ENCODE measurements at places on chromosomes 6 and 20.

GRCh38 chr6:158043008-158043407 is 61.3 kb downstream of the SYNJ2 start:
- DNase-seq = no peak

DNA sequence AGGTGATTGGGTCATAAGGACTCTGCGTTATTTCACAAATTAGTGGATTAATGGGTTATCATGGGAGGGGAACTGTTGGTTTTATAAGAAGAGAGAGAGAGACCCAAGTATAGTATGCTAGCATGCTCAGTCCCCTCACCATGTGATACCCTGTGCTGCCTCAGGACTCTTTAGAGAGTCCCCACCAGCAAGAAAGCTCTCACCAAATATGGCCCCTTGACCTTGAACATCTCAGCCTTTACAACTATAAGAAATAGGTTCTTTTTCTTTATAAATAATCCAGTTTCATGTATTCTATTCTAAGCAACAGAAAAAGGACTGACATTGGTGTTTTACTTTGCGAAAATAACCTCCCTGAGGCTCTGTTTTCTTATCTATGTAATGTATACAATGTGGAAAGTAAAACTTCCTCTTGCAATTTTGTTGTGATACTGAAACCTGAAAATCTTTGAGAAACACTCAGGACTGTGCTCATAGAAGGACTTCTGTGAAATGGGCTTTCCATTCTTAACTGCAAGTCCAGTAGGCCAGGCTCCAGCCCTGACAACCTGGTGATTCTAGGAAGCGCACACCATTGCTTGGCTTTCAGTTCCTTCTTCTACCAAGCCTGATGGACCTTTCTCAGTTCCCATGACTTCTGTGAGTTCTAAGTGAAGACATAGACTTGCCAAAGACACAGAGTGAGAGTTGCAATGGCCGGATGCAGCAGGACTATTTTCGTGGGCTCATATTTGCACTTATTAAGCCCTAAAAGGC is 21.9 kb downstream of the SIRPD start:
- peak; percentile 45 for DNase-seq

DNA sequence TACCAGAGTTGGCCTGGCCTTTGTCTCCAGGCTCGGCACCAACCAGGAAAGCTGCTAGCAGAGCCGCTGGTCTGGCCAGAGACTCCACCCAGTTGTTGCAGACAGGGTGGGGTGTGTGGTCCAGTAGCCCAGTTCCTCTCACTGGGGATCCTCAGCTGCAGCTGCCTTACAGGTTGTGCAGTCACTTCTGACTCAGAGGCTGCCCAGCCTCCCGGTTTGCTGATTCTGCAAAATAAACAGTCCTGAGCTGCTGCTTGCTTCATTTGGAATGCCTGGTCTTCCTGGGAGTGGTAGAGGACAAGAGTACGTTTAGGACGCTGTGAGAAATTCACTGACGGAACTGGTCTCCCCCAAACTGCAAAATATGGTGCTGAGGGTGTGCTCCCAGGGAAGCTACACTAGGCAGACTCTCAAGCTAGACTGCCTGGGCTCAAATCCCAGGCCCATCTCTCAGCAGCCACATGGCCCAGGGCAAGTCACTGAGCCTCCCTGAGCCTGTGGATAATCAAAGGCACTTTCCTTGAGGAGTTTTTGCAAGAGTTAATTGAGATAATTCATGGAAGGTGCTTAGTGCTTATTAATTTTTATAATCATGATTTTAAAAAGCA is 246.1 kb downstream of the TFAP2C start:
- no peak for DNase-seq

GRCh38 chr20:23666189-23666588 is 22.6 kb downstream of the CST4 start:
- no peak for DNase-seq

DNA sequence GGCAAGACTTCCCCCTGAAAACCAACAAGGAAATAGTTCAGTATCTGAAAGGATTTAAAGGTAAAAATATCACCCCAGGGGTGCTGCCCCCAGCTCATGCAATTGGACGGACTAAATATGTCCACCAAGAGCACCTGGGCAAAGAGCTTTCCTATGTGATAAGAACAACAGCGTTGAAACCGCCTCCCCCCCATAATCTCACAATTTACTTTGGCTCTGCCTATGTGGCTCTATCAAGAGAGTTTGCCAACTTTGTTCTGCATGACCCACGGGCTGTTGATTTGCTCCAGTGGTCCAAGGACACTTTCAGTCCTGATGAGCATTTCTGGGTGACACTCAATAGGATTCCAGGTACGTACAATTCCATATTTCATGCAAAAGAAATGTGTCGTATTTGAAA is 35.8 kb downstream of the GCNT2 start:
- DNase-seq = no peak

GRCh38 chr6:88913471-88913870 is 49.9 kb downstream of the RNGTT start:
- DNase-seq = no peak

DNA sequence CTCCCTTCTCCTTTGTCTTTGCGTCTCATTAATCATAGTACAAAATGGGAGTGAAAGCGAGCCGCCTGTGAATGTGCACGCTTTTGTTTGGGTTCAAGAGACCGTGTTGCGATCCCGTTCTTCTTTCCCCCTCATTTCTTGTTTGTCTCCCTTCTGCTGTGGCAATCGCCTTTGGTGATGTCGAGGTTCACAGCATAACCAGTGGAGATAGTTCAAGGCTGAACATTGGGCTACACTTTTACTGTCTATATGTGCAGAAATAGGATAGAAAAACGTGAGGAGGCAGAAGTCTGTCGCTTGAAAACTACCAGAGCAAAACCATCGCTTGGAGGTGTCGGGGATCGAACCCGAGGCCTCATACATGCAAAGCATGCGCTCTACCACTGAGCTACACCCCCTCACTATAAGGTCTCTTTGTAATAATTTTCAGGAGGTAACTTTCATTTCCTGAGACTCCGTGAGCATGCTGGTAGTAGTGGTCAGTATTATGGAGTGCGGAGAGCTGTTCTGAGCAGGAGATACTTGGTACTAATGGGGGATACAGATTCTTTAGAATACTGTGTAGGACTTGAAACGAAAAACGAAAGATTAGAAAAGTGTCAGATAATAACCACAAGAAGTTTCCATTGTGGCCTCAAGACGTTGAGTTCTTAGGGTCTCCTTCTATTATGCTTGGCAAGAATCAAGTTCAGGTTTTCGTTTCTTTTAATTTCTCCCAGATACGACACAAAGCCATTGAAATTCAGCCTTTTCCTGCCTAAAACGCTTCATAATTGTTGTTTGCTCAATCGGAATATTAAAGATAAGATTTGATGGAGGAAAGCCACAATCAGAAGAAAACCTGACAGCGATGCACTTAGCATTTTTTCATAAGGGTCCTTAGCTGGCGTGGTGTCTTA is 106.6 kb downstream of the TRIM27 start:
- peak; percentile 16 for DNase-seq

- DNase-seq = no peak
These were observed 142.7 kb downstream of the ARID1B start for GRCh38 chr6:156919814-156920369.

DNA sequence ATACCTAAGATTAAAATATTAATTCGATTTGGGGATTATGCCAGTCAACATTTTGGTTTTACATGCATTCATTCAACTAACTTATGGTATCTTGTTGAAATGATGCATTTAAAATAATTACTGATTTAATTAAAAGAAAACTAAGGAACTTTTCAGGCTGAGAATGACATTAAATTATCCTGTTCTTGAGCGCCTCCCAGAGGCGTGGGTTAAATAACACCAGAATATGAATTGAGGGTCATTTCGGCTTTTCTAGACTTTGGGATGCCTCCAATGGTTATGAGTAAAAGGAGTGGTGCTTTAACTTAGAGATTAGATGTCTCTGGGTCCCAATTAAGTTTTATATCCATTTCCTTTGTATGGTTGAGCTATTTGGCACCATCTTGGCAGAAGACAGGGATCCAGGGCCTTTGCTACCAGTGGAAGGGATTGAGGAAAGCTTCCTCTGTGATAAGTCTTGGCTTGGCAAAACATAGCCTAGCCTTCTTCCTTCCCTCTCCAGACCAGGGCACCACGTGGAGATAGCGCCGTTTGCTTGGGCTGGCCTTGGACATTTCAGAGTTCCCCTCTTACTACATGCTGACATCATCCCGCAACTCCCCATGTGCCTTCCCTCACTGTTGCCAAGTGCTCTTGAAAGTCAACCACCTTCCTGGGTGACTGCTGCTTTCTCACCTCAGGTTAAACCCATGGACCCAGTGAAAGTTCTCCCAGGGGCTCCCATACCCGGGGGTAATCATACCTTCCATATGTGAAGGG is 28.7 kb downstream of the GNAS start:
- no peak for DNase-seq

- DNase-seq = no peak
These were observed 116.5 kb upstream of the F13A1 start for GRCh38 chr6:6436946-6437345.

DNA sequence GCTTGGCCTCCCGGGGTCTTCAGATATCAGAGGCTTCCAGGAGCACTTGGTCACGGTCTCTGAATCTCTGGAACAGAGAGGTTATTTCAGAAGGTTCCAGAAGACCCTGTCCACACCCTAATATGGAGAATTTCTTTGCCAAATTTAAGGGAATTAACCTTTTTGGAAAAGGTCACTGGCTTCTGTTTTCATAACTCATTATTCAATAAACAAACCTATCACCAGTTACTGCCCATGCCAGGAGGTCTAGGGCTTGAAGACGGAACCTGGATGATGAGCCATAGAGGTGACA is 507 bp upstream of the CST4 start:
- no peak for DNase-seq

GRCh38 chr6:150729188-150729748 is 129.6 kb downstream of the PLEKHG1 start:
- DNase-seq = no peak

DNA sequence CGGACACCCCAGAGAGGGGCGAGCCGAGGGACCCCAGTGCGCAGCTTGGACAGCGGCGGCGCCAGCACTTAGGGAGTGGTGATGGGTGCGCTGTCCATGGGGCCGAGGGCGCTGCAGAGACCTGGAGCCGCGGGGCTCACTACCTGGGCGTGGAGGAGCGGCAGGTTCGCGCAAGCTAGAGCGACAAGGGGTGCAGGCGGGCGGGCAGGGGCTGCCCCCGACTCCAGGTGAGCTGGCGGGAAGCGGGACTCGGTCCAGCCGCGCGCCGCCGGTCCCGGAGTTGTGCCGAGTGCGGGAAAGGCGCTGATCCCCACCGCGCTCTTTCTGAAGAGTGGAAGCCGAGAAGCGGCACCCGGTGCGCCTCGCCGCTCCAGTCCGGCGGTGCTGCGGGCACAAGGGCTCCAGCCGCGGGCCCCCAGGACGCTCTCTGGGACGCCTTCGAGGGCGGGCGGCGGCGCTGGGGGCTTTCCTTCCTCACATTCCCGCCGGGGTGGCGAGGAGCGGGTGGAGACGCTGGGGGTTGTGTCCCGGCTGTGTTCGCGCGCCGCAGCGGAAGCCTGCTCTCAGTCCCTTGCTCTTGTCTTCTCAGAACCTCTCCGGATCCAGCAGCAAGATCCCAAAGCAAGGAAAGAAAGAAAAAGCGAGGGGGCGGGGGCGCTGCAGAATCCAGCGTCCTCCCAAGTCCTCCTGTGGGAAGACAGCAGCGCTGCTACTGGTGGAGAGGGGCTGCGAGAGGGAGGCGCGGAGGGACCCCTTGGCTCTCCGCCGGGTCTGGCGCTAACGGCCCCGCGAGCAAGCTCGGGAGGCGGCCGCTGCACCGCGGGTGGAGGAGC is at the start of gene B3GAT2:
B3GAT2 (minus strand) TSS at position 610 of the 833 bp plus-strand sequence. CDS start 631 bp downstream, outside the sequence.
- DNase-seq = no peak

GRCh38 chr6:13304101-13304500 is 24.2 kb downstream of the TBC1D7 start:
- no peak for DNase-seq

DNA sequence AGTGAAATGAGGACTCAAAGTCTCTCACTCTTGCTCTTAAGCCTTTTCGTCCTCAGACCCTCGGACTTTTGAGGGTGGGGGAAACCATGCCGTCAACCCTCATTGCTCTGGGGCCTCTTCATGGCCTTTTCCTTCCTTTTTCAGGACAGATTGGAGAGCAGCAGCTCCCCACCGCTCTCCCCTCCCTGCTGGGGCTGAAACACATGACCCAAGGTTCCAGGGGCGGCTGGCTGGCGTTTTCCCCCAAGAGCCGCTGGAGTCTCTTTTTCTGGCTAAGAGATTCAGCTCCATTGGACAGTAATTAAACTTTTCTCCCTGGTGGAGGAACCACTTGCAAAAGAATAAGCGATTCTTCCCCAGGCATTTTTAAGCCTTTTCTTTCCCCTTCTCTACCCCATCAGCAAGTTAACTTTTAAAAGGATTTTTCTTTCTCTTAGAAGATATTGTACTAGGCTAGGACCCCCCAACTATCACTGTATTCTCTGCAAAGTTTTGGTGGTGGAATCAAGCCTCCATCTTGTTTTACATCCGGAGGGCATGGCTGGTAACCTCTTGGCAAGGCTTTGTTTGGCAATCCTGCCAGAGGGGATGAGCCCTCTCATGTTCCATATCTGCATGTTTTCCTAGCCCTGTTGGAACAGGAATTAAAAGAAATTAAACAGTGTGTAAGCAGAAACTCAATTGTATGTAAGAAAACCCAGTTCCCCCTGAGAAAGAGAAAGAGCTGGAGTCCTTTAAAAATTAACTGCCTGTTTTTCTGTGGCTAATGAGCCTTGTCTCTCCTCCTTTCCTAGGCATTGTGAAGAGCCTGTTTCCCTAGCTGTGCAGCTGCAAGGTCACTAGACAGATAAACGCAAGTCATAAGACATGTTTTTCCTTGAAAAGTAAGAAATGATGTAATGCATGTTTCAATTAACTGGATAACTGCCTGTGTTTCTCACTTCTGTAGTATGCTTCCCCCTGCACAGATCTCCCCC is 100.8 kb upstream of the GPR6 start:
- no peak for DNase-seq

DNA sequence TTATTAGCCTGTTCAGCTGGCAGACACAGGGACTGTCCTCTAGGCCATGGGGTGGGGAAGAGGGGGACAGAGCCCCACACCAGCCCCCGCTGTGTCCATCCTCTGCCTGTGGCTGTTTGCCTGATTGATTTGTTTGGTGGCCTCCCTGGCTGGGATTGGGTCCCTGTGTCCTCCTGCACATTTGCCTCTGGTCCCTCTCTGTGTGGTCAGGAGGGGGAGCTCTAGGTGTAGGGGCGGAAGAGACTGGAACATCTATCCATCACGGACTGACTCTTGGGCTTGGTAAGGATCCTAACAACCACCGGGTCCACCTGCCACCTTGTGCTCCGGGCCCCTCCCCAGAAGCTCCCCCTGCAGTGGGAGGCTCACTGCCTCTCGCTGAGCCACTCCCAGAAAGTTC is 38.4 kb upstream of the CCDC167 start:
- no peak for DNase-seq

GRCh38 chr6:146885708-146886457 is 287.1 kb downstream of the ADGB start:
- DNase-seq = no peak

GRCh38 chr6:161021998-161022743 is 30.6 kb downstream of the MAP3K4 start:
- no peak for DNase-seq

GRCh38 chr6:131910219-131910589 is 41.0 kb downstream of the CCN2 start:
- DNase-seq = no peak

DNA sequence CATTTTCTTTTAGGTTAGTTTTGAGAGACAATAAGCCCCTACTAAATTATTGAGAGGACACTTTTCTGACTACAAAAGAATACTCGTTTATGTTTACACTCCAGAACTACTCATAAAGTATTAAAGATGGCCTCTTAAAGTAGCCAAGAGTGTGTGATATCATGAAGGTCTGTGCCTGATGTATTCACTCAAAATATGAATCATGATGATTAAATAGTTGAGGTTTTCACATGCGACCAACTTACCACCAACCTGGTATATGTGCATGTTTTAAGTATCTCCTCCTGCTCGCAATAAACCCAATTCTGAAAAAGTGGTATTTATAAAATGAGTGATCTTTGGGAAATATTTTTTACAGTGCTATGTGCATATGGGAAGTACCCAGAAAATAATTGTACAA is 43.9 kb downstream of the IL20RA start:
- DNase-seq = no peak

All from GM19239 (cell line).